ENCODE measurements at places on chromosomes 2 and 18. TPM values are rescaled to one million over a fixed set of nuclear protein-coding genes. Genes with fewer than 3 reads are reported as not detected.

PLA2R1 gene
- 2.3 TPM for total RNA-seq

LIMS3 gene
- 5.7 TPM for total RNA-seq

TRIM54 gene
- 285 TPM for total RNA-seq

DSEL gene
- total RNA-seq, result 1.6 TPM

SH3RF3 gene
- total RNA-seq, result 7.9 TPM

GALR1 gene
- 0.05 TPM for total RNA-seq

SRD5A2 gene
- not detected for total RNA-seq

SERPINB2 gene
- total RNA-seq, result not detected

SGPP2 gene
- total RNA-seq, result 2.3 TPM

RASGRP3 gene
- 69.2 TPM for total RNA-seq

M1AP gene
- not detected for total RNA-seq

GKN2 gene
- total RNA-seq, result not detected

PAIP2B gene
- 76.6 TPM for total RNA-seq

All from left ventricle myocardium inferior (tissue), 1 donor.